ENCODE measurements at places on chromosomes 1 and 21.

DNA sequence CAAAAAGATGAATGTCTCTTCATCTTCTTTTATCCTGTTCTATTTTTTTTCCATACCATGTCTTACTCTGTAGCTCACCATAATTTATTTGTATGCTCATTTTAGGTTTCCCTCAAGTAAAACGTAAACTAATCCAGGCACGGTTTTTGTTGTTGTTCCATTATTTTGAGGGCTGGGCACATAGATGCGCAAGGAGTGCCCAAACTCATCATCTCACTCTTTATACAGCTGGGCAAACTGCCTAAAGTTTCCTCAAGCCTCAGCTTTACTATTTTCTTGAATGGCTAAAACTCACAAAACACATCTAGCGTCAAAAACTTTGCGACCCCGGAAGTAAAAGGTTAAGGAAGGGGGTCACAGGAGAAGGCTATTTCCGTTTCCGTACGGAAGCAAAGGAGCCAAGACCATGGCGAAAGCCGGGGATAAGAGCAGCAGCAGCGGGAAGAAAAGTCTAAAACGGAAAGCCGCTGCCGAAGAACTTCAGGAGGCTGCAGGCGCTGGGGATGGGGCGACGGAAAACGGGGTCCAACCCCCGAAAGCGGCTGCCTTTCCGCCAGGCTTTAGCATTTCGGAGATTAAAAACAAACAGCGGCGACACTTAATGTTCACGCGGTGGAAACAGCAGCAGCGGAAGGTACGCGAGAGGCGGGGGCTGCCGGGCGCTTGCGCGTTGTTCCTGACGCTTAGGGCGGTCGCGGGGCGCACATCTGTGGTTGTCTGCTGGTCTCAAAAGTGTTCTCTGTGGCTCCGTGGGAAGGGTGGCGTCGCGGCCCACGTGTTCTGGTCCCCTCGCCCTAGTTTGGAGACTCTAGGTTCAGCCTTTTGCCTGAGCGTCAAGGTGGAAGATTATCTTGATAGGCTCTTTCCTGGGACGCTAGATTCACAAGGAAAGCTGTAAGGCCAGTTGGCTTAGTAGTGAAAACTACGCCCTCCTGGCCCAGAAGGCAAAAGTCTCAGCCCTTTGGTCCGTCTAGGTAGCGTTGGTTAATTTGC is at the start of gene RPF1:
Gene RPF1 (plus strand): TSS at position 391 of the 993 bp plus-strand sequence. CDS start 16 bp downstream, at position 407.
- peak; percentile 78 for DNase-seq

- no peak for DNase-seq
Measured at GRCh38 chr1:27762033-27762432, 11.0 kb upstream of the STX12 start.

- DNase-seq = no peak
Measured at GRCh38 chr1:192251735-192252134, 65.1 kb upstream of the RGS21 start.

DNA sequence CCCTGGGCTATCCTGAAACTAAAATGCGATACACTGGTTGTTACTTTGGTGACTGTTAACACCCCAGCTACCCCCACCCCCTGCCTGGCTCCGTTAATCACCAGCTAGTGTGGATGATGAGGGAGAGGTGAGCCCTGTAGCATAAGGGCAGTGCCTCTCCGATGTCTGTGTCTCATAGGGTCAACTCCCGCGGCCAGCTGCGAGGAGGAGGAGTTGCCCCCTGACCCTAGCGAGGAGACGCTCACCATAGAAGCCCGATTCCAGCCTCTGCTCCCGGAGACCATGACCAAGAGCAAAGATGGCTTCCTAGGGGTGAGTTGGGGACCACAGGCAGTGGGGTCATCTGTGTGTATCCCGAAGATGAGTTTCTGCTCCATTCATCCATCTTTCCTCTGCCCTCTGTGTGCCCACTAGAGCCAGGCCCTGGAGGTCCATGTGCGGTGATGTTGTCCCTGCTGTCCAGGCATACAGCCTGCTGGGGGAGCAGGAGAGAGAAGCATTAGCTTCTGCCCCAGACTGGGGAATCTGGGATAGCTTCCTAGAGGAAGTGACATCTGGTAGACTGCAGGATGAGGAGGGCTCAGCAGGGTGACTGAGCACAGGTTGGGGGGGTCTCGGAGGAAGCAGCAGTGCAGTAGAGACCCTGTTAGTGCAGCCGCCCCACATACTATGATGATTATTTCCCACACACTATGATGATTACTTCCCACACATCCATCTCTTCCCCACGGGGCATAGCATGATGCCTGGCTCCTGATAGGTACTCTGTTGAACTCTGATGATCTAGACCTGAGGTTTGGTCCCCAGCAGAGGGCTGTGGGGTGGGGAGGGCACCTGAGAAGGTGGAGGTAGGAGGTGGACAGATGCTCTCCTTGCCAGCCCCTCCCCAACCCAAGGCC is 5.2 kb downstream of the SELENON start:
- DNase-seq = no peak

DNA sequence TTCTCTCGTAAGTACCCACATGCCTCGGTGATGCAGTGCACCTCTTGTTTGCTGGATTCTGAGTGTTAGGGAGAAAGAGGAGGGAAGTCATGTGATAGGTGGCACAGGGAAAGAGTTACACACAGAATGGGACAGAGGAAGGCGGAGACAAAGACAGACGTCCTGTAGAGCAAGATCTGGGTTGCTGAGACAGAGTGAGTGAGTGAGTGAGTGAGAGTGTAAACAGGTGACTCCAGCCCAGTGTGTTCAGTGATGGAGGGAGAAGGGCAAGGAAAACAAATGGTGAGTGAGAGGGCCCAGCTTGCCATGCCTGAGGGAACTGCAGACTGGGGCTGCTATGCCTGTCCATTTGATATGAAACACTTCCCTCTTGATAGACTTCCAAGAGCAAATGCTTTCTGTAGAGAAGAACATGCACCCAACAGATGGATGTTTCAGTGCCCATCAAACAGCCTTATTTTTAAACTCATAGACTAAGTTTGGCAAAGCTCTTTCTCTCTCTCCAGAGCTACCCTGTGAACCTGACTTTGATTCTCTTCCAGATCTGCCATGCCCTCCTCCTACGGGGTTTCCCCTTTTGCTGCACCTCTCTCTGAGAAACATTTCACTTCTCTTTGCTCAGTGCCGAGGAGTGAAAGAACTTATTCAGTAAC is 209.9 kb upstream of the COA6 start:
- DNase-seq = no peak

GRCh38 chr1:117161887-117162286 is 40.3 kb upstream of the TRIM45 start:
- DNase-seq = no peak

DNA sequence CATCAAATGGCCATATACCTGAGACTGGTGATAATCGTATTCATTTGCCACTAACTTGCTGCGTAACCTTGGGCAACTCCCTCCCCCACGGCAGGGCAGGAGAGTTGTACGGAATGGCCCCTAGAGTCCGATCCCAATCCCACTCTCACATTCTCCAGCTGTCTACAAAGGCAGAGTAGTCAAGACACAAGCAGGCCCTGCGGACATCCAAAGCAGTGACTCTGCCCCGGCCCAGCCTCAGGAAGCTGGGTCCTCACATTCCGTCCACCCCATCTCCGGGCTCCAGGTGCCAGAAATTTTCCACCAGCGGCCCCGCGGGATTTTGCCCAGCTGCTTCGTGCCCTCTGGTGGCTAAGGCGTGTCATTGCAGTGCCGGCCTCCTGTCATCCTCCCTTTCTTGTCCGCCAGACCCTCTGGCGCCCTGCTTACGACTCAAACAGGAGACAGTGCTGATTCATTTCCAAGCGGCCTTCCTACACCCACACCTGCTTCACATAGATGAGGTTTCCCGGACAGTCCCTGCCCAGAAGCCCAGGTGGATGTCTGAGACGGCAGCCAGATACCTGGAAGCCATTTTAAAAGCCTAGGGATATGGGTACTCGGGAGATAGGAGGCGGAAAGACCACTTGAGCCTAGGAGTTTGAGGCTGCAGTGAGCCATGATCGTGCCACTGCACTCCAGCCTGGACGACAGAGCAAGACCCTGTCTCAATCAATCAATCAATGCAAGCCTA is 2.9 kb upstream of the S100A2 start:
- DNase-seq = peak; percentile 88

DNA sequence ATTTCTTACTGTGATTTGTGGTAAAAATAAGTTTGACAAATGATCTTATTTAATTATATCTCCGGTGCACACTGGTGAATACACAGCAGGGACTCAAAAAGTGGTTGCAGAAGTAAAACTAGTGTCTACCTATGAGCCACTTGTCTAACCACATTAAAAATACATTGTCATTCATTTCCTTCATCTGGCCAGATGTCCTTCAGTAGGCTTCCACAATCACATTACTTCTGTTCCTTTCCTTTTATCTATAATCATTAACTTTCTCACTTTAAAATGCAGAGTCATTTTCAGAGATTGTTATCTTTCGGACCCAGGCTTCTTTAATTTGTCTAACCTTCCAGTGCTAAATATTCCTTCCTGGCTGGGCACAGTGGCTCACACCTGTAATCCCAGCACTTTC is 3.0 kb downstream of the RBBP5 start:
- DNase-seq = no peak

- DNase-seq = no peak
Measured at GRCh38 chr1:86016076-86016759, 140.4 kb downstream of the COL24A1 start.

DNA sequence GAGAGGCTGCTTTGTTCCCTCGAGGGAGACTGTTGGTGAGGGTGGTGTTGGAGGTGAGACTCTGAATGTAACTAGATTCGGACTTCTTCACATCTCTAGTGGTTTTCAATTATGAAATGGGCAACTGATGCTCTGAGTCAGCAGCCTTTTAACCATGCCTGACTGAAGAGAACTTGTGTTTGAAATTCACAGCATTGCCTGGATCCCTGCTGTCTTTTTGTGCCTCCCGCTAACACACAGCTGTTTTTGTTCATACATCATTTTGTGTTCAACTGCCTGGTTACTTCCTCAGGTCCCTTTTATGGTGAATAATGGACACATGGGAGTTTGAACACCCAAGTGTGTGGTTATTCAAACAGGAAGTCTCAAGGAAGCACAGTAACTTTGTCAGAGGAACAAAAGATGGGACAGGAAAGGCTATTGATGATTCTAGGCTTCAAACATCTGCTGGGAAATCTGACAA is 16.8 kb downstream of the LAMC1 start:
- DNase-seq = no peak

DNA sequence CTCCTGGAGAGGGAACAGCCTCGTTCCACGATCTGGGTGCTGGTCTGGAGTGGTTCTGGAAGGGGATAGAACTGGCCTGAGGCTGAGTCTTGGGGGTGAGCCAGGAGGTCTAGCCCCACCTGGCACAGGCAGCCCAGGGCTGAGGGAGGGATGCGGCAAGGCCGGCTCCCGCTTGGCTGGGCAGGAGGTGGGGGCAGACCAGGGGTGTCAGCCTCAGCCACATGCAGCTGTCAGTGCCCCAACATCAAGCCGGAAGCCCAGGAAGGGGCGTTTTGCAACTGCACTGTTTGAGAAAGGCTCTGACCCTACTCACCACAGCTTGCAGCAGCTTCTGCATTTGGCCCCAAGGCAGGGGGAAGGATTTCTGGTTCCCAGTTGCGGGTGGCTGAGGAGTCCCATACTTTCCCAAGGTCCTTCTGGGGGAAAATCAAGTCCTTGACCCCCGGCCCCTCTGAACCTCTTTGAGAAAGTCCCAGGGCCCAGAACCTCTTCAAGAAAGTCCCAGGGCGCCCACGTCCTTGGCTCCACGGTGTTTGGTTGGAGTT is 2.0 kb downstream of the EFHD2 start:
- DNase-seq = peak; percentile 62

DNA sequence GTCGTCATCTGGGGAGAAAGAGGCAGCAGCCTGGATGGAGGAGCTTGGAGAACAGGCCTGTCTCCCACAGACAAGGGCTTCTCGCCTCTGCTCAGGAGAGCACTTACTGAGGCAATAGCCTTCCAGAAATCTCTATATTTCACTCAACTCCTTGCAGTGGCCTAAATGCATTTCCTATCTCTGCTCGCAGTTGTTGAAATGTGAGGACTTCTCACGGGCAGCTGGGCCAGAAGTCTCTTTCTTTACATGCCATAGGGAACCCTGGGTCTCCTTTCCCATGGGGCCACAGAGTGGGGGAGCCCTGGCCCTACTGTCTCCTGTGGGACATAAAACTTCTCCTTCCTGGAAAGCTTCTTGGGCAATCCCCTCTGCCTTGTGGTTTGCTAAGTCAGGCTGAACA is 43.5 kb upstream of the KIF21B start:
- DNase-seq = no peak

- DNase-seq = peak; percentile 71
Measured at GRCh38 chr21:25507522-25507921, 99.8 kb downstream of the MRPL39 start.

- no peak for DNase-seq
Measured at GRCh38 chr1:184911103-184911745, 63.1 kb downstream of the NIBAN1 start.

DNA sequence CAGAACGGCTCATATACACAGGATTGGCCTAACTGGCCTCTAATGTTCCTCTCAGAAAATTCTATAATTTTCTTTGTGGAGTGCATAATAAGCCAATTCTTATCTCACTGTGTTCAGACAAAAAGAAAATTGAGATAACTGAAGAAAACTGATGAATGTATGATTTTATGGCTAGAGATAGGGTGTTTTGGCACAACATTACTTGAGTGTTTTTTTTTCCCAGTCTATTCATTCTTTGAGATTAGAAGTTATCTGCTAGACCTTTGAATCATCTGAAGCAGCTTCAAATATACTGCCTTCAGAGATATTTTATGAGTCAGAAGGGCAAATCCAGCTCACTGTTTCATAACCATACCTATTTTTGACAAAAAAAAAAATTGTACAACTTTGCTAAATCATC is 85.6 kb downstream of the VAV3 start:
- DNase-seq = no peak

DNA sequence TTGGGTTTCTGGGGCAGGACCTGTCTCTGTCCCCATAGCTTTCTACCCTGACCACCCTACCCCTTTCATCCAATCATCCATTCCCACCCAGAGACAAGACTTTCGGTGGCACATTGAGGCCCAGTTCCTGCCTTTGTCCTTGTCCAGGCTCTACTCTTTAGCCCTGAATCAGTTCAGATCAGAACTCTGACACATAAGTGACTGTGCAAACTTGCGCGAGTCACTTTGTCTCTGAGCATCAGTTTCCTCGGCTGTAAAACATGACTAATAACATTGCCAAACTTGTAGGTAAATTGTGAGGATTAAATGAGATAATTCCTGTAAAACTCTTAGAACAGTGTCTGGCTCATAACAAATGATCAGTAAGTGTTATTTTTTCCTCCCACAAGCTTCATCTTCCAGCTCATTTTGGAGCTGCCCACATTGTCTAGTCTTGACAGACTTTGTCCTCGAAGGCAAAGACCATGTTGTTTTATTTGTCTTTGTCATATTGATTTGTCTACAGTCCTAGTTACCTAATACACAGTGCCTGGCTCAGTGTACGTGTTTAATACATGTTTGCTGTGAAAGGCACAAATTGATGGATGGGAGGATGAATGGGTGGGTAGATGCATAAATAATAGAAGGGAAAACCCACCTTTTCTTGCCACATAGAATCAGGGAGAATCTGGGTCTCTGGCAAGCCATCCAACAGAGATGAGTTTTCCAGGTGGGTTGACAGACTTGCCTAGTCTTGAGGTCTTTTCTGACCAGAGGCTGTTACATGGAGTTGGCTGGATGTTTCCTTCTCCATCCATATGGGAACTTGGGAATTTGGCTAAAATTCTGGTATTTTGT is 262.9 kb downstream of the OMA1 start:
- DNase-seq = no peak

GRCh38 chr1:211697356-211697755 is 21.9 kb upstream of the NEK2 start:
- DNase-seq = no peak

Data from activated CD4-positive, alpha-beta T cell treated with anti-CD3 and anti-CD28 coated beads, Interleukin-2, Interleukin-4, amounts not matched to agents 100 ng/mL and 50 ng/mL, durations not matched to agents 16 hours and 8 hours (primary cell).